ENCODE measurements at places on chromosomes 3 and 15.

DNA sequence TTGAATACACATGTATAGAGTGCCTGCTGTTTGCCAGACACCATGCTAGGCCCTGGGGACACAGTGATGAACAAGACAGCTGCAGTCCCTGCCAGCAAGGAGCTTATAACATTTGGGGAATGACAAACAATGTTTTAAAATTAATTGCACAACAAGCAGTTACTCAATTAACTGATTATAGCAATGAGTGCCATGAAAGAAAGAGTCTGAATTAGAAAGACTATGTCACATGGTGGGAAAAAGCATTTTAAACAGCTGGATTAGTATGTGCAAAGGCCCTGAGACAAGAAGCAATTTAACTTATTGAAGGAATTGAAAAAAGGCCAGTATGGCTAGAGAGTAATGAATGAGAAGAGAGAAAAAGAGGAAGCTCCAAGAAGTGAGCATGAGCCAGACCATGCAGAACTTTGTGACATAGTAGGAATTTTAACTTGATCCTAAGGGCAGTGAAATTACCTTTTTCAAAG is 64.5 kb upstream of the PLXNA1 start:
- no peak for DNase-seq

DNA sequence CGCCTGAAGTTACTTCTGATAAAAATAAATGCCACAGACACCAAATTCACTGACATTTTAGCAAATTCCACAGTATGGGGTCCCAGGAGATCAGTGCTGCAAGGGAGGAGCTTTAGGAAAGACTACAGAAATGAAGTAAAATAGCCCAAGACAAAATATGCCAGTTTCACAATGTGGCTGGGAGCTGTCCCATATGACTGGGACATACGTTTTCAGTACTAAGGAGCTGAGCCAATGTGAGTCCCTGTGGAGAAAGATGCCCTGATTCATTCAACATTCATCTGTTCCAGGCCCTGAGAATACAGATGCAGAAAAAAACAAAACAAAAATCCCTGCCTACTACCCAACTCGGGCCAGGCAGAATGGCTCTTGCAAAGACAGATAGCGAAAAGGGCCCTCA is 63.4 kb upstream of the FAM174B start:
- DNase-seq, result no peak

GRCh38 chr15:55267401-55268175 is 22.0 kb downstream of the RAB27A start:
- DNase-seq, result no peak

GRCh38 chr15:29821416-29822099 is 710 bp downstream of the TJP1 start:
- DNase-seq, result peak; percentile 95

GRCh38 chr3:23329471-23330105 is 126.5 kb downstream of the UBE2E2 start:
- no peak for DNase-seq

GRCh38 chr3:65816208-65816607 is 222.5 kb downstream of the MAGI1 start:
- DNase-seq, result no peak

DNA sequence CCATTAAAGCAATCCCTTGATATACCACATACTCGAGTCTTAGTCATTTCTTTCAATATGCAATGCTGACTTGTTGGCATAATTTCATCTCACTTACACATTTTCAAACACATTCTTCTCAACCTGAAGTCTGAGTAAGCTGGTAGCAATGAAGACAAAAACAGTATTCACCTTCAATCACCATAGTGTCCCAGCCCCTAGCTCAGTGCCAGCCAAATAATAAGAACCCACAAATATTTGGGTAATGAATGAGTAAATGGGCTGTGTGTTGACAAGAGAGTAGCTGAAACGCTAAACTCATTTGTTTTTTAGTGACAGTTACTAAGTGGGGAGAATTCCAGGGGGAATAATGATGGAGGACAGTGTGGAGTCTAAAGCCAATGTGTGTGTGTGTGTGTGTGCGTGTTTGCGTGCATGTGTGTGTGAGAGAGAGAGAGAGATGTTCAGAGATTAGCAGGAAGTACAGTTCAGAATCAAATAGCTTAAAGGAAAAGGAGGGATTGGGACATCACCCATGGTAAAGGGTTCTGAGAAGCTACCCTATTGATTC is 165.7 kb downstream of the GAP43 start:
- DNase-seq, result no peak

DNA sequence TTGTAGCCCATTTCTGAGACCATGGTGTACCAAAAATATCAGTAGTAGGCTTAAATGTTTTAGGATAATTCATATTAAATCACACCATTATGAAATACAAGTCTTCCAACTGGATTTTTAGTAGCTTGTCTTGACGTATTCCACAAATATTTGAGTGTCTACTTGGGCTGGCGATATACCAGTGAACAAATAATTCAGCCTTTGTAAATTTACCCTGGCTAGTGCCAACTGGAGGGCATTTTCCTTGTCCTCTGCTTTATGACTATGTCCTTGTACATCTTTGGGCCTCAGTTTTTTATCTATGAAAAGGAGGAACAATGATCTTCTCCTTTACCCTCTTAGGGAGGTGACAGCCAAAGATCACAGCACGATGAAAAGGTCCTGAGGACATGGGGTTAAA is 114.8 kb downstream of the FRMD4B start:
- no peak for DNase-seq

DNA sequence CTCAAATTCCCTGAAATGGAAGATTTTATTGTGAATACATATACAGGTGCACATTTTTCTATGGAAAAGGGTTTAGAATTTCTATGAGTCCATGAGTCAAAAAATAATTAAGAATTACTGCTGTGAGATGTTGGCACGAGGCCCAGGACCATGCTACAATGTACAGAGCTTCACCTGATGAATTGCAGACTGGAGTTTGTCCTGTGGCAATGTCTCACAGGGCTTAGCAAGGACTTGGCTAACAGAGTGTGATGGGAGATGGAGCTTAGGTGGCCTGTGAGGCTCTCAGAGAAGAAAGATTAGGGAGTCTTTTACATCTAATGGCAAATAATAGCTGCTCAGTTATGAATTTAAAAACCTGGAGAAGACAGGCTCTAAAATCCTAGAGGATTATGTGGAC is 219.5 kb upstream of the CBLB start:
- no peak for DNase-seq

DNA sequence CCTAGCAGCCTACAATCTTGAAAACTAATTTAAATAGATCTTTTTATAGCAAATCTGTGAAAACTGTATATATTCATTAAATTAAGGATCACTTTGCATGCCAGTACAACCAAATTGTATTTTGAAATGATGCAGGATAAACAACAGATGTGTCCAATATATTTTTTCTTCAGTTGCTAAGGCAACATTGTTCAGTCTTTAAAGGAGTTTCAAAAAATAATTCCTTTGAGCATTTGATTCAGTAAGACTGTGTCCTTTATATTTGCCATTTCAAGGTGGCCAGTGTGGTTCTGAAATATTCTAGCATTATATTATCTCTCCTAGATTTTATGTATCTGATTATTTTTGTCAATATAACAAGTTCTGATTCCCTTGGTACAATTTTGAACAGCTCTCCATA is 254.7 kb downstream of the PLOD2 start:
- DNase-seq, result no peak

- no peak for DNase-seq
Observed at GRCh38 chr15:67824197-67824968, 926 bp upstream of the SKOR1 start.

DNA sequence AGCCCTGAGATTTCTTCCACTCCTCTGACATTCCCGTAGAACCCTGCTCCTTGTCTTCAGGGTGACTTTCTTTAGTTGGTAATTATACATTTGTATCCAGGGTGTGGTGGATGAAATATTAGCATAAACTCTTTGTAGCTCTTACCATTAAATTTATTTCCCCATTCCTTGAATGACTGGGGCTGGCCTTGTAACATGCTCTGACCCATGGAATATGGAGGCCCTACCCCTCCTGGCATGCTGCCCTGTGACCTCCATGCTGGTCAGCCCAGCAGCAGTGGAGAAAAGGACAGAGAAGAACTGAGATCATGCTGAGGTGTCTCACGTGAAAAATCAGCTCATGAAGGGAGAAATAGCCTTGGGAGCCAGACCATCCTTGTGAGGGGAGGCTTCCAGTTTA is 96.1 kb upstream of the PROK2 start:
- DNase-seq, result no peak

GRCh38 chr3:175983379-175983778 is 1124.2 kb downstream of the NAALADL2 start:
- DNase-seq, result no peak

DNA sequence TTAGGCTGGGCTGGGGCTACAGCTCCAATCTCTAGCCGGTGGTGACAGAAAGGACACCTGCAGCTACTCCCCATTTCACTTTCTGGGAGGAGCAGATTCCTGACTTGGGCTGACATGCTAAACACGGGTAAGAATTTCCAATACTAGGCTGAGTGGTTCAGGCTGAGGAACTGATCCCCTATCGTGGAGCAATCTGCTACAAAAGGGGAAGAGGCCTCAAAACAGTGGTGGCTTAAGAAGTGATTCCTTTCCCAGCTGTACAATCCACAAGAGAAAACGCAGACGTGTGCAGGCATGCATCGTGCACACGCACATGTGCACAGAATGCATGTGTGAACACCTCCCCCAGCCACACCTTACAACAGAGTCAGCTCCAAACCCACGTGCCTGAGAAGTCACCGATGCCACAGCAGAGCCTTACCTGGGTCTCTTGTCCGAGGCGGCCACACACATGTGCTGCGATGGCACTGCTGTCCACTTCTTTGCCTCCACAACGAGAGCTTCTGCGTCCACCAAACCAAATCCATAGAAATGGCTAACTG is 86.7 kb upstream of the SNRPA1 start:
- DNase-seq, result no peak

- DNase-seq, result peak; percentile 97
Observed at GRCh38 chr15:24856397-24857390, 98.1 kb upstream of the SNRPN start.

DNA sequence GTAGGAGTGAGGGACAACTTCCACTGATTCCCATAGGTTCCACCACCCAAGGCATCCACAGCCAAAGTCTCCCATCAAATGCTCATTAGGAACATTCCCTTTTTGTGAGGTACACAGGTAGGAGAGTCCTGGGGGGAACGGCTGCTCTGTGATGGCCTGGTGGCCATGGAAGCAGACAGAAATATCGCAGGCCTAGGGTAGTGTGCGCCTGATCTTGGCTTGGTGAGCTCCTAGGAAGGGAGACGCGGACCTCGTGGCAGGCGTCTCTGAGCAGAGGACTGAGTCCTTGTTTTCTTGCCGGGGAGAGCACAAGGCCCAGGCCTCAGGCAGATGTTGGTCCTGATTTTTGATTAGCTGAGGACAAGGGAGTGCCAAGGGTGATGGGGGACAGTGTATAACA is 99.5 kb downstream of the SNRPN start:
- DNase-seq, result peak; percentile 15

GRCh38 chr15:64193971-64194370 is 31.1 kb upstream of the PPIB start:
- peak; percentile 61 for DNase-seq

- DNase-seq, result no peak
Observed at GRCh38 chr3:105747060-105747541, 121.7 kb downstream of the CBLB start.
